ENCODE measurements at places on chromosomes 12 and 14. TPM values are rescaled to one million over a fixed set of nuclear protein-coding genes. Genes with fewer than 3 reads are reported as not detected.

DNA sequence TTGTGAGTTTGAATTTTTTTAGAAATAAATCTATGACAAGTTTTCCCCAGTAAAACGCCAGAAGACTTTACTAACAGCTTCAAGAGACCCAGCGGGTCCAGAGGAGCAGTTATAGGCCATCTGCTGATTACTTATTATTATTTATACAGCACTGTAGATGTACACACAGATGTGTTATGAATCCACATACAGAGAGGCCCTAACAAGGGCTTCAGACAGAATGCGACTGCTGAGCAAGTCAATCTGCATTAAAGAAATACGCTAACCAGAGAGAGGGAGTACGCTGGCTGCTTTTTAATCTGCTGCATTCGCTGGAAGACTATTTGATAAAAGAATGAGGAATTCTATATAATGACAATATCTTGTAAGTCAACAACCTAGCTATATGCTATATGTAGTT lies 32.5 kb downstream of the ATF7 start:
- H3K27me3 ChIP-seq: no peaks in the 10 kb centered on the region
- peaks cover 10% of the 10 kb centered on the region for H3K36me3 ChIP-seq
- DNase-seq: no peak
- no peak overlapping the region for H3K27ac ChIP-seq
- peaks cover 8% of the 10 kb centered on the region for H3K4me1 ChIP-seq

DNA sequence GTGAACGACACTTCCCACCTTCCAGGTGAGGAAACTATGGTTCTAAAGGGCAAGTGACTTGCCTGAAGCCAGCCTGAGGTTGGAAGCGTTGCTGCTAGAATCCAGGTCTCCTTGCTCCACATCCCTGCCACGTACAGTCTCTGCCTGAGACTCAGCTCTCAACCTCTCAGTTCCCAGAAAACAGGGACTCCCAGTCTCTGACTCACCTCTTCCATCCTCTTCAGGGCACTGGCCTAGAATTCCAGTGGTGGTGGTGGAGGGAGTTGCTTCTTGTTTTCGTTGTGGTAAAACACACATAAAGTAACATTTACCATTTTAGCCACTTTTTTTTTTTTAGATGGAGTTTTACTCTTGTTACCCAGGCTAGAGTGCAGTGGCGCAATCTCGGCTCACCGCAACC lies 7.3 kb downstream of the GPR68 start:
- H3K4me1 ChIP-seq: no peaks in the 10 kb centered on the region
- H3K27ac ChIP-seq: no peak overlapping the region
- H3K4me3 ChIP-seq: no peak overlapping the region
- no peaks in the 10 kb centered on the region for H3K36me3 ChIP-seq

- H3K27me3 ChIP-seq: peaks cover 32% of the 10 kb centered on the region
- H3K4me3 ChIP-seq: no peak overlapping the region
- no peaks in the 10 kb centered on the region for H3K36me3 ChIP-seq
- no peaks in the 10 kb centered on the region for H3K4me1 ChIP-seq
- no peak for DNase-seq
- no peak overlapping the region for H3K27ac ChIP-seq
Observed at GRCh38 chr12:132190834-132191500, 46.7 kb downstream of the NOC4L start.

Gene MYH6
- not detected for total RNA-seq

GRCh38 chr12:91868054-91868453 lies 277.6 kb downstream of the BTG1 start:
- no peak for DNase-seq
- no peaks in the 10 kb centered on the region for H3K27me3 ChIP-seq
- H3K4me3 ChIP-seq: no peak overlapping the region
- H3K36me3 ChIP-seq: no peaks in the 10 kb centered on the region

DNA sequence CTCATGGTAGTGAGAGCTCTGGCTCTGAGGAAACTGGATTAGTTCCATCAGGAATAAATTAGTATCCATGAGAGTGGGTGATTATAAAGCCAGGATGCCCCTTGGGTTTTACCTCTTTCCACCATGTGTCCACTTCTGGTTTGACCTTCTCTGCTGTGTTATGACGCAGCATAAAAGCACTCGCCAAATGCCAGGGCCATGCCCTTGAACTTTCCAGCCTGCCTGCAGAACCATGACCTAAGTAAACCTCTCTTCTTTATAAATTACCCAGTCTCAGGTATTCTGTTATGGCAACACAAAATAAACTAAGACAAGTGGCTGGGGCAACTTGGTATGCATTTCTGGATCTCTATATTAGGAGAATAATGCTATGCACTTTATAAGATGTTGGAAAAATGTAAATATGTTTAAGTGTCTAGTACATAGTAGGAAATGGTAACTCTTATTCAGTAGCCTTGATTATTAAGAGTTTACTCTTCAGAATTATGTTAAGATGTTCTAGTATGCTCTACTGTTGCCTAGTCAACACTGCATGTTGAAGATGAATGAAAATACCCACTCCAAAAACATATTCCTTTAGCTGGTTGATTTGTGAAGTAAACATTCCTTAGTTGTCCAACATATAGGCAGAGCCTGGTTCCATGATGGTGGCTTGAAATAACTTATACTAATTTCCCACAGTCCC lies 455.6 kb upstream of the TMPO start:
- peaks cover 9% of the 10 kb centered on the region for H3K4me1 ChIP-seq
- no peaks in the 10 kb centered on the region for H3K36me3 ChIP-seq
- no peak overlapping the region for H3K27ac ChIP-seq
- no peaks in the 10 kb centered on the region for H3K27me3 ChIP-seq

Gene PAPLN
- total RNA-seq: 16.5 TPM

DNA sequence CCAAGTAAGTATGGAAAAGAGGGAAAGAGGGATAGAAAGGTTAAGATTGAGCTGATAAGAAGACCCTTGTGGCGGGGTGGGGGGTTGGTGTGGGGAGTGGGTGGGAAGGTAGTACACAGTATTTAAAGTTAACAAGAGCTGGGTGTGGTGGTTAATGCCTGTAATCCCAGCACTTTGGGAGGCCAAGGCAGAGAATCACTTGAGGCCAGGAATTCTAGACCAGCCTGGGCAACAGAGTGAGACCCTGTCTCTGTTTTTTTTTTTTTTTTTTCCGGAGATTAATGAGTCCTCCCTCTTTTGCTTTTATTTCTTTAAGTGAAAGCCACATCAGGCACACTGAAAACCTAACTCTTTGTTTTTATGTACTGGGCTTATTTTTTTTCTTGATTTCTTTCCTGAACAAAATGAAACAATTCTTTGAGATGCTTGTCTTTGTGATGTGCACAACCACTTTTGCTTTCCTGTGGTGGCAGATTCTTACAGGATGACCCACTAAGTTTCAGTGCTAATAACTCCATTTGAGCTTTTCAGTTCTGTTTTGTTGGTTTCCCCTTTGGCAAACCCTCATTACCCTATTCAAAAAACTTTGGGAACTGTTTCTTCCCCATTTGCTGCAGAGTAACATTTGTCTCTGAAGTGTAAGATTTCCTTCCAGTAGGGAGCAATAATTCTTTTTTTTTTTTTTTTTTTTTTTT lies 54.8 kb downstream of the WNK1 start:
- H3K4me3 ChIP-seq: no peak overlapping the region
- no peaks in the 10 kb centered on the region for H3K36me3 ChIP-seq
- no peaks in the 10 kb centered on the region for H3K27me3 ChIP-seq
- H3K4me1 ChIP-seq: peaks cover 2% of the 10 kb centered on the region
- DNase-seq: no peak
- H3K27ac ChIP-seq: no peak overlapping the region

GRCh38 chr12:89225808-89226411 lies 126.4 kb downstream of the DUSP6 start:
- DNase-seq: peak; percentile 76
- no peaks in the 10 kb centered on the region for H3K27me3 ChIP-seq
- H3K4me3 ChIP-seq: no peak overlapping the region
- H3K4me1 ChIP-seq: no peaks in the 10 kb centered on the region
- no peaks in the 10 kb centered on the region for H3K36me3 ChIP-seq

Gene FGD6
- 95.3 TPM for total RNA-seq

GRCh38 chr12:56713345-56713744 lies 11.8 kb downstream of the NACA start:
- H3K27ac ChIP-seq: no peak overlapping the region
- H3K4me1 ChIP-seq: no peaks in the 10 kb centered on the region

DNA sequence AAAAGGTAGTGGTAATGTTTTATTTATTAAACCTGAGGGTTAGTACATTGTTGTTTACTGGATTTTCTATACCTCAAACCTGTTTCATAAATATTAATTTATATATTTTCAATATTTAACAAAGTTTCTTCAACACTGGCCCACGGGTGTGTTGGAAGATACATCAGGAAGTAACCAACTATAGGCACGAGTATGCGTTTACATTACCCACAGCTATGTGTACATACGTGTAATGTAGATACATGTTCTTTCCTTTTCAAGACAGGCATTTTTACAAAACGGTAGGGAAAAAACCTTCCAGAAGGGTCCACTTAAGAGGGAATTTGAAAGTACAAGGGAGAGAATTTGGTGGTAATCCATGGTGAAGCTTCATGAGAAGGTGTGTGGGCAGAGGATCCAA lies 17.8 kb upstream of the KCNA1 start:
- no peak overlapping the region for H3K27ac ChIP-seq
- no peaks in the 10 kb centered on the region for H3K36me3 ChIP-seq
- H3K4me1 ChIP-seq: no peaks in the 10 kb centered on the region
- DNase-seq: no peak
- H3K4me3 ChIP-seq: no peak overlapping the region

GRCh38 chr14:34234258-34234657 lies 227.8 kb downstream of the SPTSSA start:
- H3K4me1 ChIP-seq: no peaks in the 10 kb centered on the region
- no peak overlapping the region for H3K27ac ChIP-seq
- no peaks in the 10 kb centered on the region for H3K27me3 ChIP-seq
- H3K4me3 ChIP-seq: no peak overlapping the region
- DNase-seq: no peak
- H3K36me3 ChIP-seq: no peaks in the 10 kb centered on the region

Gene ANO4
- total RNA-seq: 3.4 TPM

- no peak overlapping the region for H3K27ac ChIP-seq
- peaks cover 100% of the 10 kb centered on the region for H3K27me3 ChIP-seq
- peak; percentile 88 for DNase-seq
- no peaks in the 10 kb centered on the region for H3K4me1 ChIP-seq
Observed at GRCh38 chr12:54075974-54076373, 22.3 kb downstream of the HOXC4 start.

Gene IFI27
- total RNA-seq: 1.1 TPM

DNA sequence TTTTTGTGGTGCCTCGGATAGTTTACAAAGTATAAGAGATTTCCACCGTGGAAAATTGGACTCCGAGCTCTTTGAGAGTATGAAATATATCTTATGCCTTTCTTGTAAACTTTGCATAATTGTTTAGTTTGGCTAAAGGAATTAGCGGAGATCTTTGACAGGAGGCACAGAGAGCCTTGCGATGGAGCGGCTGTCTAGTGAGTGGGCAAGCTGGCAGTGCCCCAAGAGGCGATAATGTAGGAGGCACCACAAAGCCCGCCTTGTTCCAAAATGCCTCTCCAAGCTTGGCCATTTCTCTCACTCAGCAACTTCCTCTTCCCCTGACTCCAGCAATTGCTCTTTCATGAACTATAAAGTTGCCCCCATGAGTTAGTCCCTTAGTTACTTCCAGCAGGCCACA lies 270.1 kb upstream of the PRICKLE1 start:
- no peaks in the 10 kb centered on the region for H3K36me3 ChIP-seq
- no peak overlapping the region for H3K27ac ChIP-seq
- peaks cover 5% of the 10 kb centered on the region for H3K4me1 ChIP-seq
- H3K4me3 ChIP-seq: no peak overlapping the region
- no peak for DNase-seq

Gene PLCZ1
- total RNA-seq: not detected

- DNase-seq: peak; percentile 35
- no peak overlapping the region for H3K4me3 ChIP-seq
- H3K4me1 ChIP-seq: no peaks in the 10 kb centered on the region
- H3K27me3 ChIP-seq: no peaks in the 10 kb centered on the region
- H3K36me3 ChIP-seq: no peaks in the 10 kb centered on the region
Observed at GRCh38 chr14:104542871-104543830, 36.4 kb upstream of the C14orf180 start.

GRCh38 chr14:104314251-104314941 lies 176.0 kb downstream of the KIF26A start:
- no peaks in the 10 kb centered on the region for H3K4me1 ChIP-seq
- DNase-seq: peak; percentile 30

DNA sequence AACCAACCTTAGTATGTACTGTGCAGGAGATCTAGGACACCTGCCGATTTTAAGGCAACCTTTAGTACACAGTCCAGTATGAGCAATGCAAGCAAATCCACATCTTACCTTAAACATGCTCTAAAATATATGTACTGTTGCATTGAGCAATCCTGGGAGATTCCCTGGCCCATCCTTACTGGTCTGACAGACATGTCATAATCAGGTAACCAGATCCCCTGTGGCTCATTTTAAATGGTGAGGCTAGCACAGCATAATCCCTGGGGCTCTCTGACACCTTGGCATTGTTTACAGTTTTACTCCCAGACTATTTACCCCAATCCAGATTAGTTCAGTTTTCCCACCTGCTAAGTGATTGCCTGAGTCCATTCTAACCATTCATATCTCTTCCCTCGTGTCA lies 15.1 kb downstream of the BMAL2 start:
- H3K4me3 ChIP-seq: no peak overlapping the region
- H3K27me3 ChIP-seq: no peaks in the 10 kb centered on the region
- no peak overlapping the region for H3K27ac ChIP-seq
- H3K36me3 ChIP-seq: no peaks in the 10 kb centered on the region
- peaks cover 14% of the 10 kb centered on the region for H3K4me1 ChIP-seq

DNA sequence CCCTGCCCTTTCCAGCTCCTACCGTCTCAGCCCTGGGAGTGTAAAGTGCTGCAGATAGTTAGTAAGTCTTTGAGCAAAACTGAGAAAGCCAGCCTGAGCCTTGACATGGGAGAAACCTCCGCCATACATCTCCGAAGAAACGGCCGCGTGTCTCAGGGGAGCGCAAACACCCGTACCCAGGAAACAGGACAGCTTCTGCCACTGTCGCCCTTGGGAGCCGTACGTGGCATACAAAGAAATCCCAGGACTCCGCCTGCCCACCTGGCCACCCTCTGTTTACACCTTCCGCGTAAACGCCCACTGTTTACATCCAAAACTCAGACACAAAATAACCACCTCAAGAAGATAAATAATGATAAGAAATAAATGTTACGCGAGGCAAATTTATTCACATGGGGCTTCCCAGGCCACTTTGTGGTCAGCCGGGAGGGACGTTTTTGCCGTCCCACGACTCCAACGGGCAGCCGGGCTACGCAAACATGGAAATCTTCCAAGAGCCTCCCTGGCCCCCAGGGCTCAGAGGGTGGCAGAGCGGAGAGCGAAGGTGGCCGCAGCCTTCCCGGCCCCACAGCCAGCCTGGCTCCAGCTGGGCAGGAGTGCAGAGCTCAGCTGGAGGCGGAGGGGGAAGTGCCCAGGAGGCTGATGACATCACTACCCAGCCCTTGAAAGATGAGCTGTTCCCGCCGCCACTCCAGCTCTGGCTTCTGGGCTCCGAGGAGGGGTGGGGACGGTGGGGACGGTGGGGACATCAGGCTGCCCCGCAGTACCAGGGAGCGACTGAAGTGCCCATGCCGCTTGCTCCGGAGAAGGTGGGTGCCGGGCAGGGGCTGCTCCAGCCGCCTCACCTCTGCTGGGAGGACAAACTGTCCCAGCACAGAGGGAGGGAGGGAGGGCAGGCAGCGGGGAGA lies at the start of gene BDKRB2:
BDKRB2 (plus strand) TSS at position 689 of the 908 bp plus-strand sequence. CDS start 32,269 bp downstream, outside the sequence.
- no peaks in the 10 kb centered on the region for H3K36me3 ChIP-seq
- no peak within 1 kb of the TSS for H3K27ac ChIP-seq
- peak; percentile 93 for DNase-seq
- H3K4me3 ChIP-seq: peak within 1 kb of the TSS; percentile 82
- H3K4me1 ChIP-seq: peaks cover 16% of the 10 kb centered on the region
